Right kidney (tissue), 9 donors: ENCODE measurements at places on chromosomes 5 and 9.

GRCh38 chr5:137901011-137901817 lies 12.0 kb downstream of the PKD2L2 start:
- DNase-seq, result no peak

- no peak for DNase-seq
Measured at GRCh38 chr5:178547753-178548415, 42.3 kb downstream of the COL23A1 start.

DNA sequence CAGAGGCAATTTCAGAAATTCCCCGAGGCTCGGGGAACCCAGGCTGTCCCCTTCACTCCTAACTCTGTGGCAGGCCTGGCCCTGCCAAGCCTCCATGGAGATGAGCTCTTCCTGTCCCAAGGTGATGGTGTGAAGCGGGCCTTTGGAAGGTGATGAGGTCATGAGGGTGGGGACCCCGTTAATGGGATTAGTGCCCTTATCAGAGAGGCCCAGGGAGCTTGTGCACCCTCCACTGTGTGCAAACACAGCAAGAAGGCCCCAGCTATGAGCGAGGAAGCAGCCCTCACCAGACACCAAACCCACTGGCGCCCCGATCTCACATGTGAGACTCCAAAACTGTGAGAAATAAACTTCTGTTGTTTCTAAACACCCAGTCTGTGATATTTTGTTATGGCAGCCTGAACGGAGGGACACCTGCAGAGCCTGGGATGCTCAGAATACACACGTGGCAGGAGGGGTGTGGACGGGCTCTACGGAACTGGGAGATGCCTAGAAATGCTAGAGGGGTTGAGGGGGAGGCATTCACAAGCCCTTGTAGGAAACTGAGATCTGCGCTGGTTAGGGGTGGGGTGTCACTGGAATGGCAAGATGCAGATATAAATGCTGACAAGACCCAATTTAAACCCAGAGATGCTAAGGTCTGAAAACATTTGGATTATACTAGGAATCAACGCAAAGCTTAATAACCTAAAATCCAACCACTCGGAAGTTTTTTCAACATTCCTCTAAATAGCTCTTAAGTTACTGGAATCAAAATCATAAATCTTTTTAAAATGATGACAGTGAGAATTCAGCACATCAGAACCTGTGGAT lies 46.9 kb downstream of the ADAMTS2 start:
- no peak for DNase-seq

- no peak for DNase-seq
Measured at GRCh38 chr9:127349483-127350113, 47.4 kb upstream of the SLC2A8 start.

DNA sequence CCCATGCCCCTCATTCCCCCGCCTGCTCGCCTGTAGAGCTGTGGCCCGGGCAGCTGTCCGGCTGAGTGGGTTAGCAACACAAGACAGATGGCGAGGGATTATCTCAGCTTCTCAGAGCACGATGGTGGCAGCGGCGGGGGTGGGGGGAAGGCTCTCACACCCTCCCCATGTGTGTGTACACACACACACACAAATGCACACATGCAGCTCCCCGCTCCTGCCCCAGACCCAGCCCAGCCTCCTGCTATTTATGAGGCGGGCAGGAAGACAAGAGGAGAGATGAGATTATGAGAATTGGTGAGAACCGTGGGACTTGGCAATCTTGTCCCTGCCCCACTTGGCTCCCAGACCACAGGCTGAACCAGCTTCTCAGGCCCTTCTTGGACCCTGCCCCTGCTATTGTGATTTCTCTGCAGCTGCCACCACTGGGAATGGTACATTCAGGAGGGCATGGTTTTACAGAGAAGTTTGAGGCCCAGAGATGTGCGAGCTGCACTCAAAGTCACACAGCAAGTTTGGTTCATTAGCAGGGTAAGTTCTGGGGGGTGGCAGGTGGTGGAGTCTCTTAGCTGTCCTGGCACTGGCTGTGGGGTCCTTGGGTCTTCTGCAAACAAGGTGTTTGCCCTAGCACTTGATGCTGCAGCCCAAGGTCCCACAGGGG lies 51.0 kb upstream of the PSD2 start:
- no peak for DNase-seq

GRCh38 chr5:128083033-128083810 lies at the start of gene SLC12A2:
TSS of gene SLC12A2 (plus strand) at chr5:128083766. CDS start at chr5:128083955, 189 bp downstream.
- DNase-seq, result peak; percentile 100

- no peak for DNase-seq
Measured at GRCh38 chr5:16812911-16813310, 123.2 kb downstream of the MYO10 start.

GRCh38 chr9:135134268-135135022 lies 47.0 kb downstream of the OLFM1 start:
- DNase-seq, result no peak

DNA sequence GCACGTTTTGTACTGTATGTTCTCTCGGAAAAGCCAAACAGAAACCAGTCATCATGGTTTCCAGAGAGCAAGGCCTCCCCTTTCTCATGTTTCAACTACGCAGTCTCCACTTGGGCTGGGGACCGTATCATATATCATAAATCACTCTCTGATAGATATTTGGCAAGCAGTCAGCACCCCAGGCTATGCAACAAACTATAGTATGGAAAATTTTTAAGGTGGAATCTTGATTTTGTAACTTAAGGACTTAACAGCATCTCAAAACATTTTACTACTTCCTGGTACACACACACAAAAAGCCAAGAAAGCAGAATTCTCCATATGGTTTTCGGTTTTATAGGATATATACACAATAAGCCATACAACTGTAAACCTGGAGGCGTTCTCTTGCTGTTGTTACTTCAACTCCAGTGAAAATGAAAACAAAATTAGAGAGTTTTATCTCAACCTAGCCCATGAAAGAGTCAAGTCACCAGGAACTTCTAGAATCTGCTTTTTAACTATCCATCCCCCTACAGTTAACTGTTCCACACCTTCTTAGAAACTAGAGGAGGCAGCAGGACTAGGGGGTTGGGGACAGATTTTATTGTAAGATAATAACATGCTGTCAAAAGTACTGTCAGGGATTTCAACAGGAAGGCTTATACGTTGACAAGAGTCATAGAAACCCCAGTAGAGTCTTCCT lies 283.4 kb downstream of the NFIB start:
- DNase-seq, result peak; percentile 67

DNA sequence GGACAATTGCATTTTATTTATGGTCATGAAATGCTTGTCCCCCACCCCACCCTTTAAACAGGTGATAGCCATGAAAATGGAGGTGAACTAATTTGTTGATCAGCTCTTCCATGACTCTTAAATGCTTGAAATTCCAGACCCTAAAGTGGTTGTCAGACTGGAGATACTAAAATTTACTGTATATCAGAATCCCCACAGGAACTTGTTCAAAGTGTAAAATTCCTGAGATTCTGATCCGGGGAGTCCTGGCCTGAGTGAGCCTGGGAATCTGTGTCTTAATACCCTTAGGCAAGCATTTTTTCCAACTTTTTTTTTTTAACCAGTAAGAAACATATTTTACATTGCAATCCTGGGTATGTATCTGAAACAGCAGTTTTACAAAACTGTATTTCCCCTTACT lies 4.7 kb downstream of the SKP2 start:
- no peak for DNase-seq

GRCh38 chr9:69495296-69495695 lies 170.3 kb downstream of the ENTREP1 start:
- peak; percentile 39 for DNase-seq

GRCh38 chr5:16160706-16161105 lies 18.9 kb downstream of the MARCHF11 start:
- peak; percentile 13 for DNase-seq

- DNase-seq, result no peak
Measured at GRCh38 chr5:55035480-55035879, 11.4 kb downstream of the GZMK start.

DNA sequence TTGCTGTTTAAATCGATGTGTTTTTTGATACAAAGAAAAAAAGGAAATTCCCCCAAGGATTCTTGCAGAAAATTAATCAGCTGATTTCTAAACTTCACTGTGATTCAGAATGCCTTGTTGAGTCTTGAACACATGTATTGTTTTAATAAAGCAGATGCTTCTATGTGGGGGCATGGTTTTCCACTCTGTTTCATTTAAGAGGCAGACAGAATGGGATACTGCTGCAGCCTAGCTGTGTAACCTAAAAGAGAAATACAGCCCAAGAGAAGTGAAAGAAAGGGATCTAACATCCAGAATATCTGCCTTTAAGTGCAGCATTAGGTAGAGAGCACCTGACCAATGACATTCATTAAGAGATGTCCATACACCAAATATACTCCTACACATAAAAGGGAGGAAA lies 365.1 kb upstream of the CCNH start:
- DNase-seq, result no peak

DNA sequence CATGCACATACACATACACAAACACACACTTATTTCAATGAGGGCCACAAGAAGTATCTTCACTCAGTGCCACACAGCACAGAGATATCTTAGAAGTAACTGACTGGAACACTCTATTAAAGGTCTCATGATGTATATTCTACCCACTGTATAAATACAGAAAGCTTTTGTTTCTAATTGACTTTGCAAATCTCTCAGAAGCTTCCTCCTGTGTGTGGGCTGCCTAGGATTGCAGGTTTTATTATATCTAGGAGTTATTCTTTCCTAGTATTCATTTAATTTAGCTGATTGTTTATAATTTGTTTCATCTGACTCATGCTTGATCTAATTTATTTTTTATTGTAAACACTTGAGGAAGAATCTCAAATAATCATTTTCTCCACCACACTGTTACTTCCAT lies 262.4 kb upstream of the ACTBL2 start:
- DNase-seq, result no peak

DNA sequence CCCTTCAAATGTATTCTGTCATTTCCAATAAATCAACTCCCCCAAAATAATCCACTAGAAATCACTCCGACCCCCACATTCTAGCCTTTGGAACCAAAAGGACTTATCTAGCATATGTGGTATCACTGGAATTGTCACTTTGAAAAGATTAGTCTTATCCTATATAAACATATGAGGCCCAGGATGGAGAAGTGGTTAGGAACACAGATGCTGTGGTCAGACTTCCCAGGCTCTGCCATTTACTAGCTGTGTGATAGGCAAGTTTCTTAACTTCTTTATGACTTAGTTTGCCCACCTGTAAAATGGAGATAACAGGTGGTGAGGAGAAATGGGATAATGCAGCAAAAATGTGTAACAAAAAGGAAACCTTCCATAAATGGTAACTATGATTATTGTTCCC lies 62.0 kb upstream of the GLRX start:
- no peak for DNase-seq

DNA sequence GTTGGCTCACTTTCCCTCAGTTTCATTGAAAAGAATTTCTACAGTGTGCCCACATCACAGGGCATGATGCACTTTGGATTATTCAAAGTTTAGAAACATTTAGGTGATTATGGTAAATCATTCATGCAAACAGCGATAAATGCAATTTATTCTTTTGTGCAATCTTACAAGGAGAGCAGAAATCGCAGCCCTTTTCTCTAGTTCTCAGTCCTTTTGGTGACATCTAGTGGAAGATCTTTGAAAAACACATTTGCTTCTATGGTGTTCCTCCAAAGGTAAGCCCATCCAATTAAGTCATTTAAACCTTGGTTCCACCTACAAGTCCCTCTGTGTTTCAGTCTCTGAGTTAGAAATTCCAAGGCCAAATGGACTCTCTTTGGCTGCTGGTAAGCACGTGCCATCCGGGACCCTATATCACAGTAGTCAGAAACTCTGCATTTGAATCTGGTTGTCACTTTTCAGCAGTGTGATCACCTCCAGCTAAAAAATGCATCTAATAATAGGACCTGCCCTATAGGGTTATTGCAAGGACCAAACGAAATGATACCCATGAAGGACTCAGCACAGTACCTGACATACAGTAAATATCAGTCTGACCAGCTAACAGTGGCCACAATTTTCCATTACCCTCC lies 66.4 kb downstream of the MACROH2A1 start:
- peak; percentile 36 for DNase-seq

DNA sequence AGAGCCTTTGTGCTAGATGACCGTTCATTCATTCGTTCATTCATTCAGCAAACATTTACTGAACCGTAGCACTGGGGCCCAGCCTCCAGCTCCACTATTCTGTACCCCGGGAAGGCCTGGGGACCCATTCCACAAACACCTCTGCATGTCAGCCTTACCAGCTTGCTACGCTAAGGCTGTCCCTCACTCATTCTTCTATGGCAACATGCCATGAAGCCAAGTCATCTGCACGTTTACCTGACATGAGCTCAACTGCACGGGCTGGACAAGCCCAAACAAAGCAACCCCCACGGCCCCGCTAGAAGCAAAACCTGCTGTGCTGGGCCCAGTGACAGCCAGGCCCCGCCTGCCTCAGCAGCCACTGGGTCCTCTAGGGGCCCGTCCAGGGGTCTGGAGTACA lies 6.0 kb downstream of the CEL start:
- DNase-seq, result no peak

DNA sequence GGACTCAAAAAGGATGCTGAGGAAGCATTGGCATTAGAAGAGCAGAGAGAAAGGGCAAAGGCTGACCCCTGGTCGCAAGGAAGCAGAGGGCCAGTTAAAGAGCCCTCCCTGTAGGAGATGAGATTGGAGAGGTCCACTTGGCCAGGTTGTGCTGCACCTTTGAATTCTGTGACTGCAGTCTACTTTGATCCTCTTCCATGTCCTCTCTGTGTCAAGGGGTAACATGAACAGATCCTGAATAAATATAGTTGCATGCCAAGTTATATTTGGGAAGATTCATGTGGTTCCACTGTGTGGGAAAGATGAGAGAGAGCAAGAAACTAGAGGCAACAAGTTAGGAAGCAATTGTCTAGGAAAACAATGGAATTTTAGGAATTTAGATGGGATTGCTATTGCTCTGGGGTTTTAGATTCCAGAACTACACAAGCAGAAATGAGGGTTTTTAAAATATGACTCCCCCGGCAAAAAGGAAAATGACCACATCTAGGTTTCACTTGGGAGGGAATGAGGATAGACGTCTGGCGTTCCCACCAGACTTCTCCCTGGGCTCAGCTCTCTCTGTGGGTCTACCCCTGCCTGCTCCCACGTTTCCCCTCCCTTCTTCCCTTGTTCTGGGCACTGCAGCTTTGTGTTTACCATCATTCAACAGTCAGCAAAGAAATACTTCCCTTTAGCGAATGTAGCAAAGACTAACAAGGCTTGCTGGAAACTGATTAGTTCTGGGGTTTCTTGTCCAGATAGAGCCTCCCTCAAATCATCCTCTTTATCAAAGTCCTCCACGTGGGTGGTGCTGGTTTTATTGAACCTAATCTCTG lies 63.6 kb downstream of the SNX18 start:
- peak; percentile 14 for DNase-seq

GRCh38 chr5:95414451-95414850 lies 23.3 kb downstream of the FAM81B start:
- DNase-seq, result no peak

- DNase-seq, result no peak
Measured at GRCh38 chr5:131634238-131634637, 791 bp downstream of the RAPGEF6 start.

DNA sequence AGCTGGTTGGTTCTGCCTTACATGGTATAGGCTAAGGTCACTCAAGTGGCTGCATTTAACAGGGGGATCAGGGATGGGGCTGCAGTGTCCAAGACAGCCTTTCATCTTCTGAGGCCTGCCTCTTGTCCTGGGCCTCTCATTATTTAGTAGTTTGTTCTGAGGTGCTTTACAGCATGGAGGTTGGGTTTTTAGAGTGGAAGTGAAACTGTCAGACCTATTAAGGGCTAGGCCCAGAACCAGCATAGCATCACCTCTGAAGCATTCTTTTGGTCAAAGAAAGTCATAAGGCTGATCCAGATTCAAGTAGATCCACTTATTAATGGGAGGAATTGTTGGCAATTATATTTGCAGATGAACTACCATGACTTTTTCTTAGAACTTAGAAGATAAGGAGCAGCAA lies 146.0 kb upstream of the NMUR2 start:
- no peak for DNase-seq
